ENCODE measurements at places on chromosomes 16 and 17.
A peak's percentile ranks its signal among the peaks of the same experiment; 100 is the strongest.

- peak; percentile 85 for DNase-seq
Measured at GRCh38 chr17:888998-889441, 90.6 kb downstream of the NXN start.

- DNase-seq, result no peak
Measured at GRCh38 chr16:23699100-23699499, 13.9 kb downstream of the ERN2 start.

GRCh38 chr17:42463976-42464400 lies 5.3 kb downstream of the ATP6V0A1 start:
- DNase-seq, result no peak

- no peak for DNase-seq
Measured at GRCh38 chr16:35146723-35147458, 1687.5 kb downstream of the TP53TG3F start.

DNA sequence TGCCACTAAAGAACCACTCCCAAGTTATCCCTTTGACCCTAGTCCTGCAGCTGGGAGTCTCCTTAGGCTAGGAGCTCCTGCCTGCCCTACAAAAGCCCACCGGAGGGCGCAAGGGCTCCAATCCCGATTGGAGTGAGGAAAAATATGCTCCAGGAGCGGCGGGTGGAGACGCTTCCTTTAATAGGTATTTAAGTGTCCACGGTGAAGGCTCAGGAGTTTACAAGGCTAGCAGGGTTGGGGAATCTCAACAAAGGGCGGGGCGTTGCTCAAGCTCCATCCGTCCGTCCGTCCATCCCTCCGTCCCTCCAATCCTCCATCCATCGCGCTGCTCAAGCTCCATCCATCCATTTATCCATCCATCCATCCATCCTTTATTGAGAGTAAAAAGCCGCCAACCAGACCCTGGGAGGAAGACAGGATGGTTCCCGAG lies 556 bp upstream of the SPNS1 start:
- DNase-seq, result no peak

DNA sequence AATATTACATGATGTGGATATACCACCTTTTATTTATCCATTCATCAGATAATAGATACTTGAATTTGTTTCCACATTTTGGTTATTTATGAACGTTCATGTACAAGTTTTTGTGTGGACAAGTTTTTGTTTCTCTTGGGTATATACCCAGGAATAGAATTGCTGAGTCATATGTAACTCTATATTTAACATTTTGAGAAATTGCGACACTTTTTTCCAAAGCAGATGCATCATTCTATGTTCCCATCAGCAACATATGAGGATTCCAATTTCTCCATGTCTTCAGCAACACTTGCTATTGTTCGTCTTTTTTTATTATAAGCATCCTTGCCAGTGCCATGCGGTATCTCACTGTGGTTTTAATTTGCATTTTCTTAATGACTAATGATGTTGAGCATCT lies 93.9 kb downstream of the GSG1L start:
- DNase-seq, result no peak

- DNase-seq, result no peak
Measured at GRCh38 chr17:540631-541030, 174.0 kb downstream of the VPS53 start.

GRCh38 chr16:84295203-84295860 lies 654 bp downstream of the WFDC1 start:
- DNase-seq, result no peak

DNA sequence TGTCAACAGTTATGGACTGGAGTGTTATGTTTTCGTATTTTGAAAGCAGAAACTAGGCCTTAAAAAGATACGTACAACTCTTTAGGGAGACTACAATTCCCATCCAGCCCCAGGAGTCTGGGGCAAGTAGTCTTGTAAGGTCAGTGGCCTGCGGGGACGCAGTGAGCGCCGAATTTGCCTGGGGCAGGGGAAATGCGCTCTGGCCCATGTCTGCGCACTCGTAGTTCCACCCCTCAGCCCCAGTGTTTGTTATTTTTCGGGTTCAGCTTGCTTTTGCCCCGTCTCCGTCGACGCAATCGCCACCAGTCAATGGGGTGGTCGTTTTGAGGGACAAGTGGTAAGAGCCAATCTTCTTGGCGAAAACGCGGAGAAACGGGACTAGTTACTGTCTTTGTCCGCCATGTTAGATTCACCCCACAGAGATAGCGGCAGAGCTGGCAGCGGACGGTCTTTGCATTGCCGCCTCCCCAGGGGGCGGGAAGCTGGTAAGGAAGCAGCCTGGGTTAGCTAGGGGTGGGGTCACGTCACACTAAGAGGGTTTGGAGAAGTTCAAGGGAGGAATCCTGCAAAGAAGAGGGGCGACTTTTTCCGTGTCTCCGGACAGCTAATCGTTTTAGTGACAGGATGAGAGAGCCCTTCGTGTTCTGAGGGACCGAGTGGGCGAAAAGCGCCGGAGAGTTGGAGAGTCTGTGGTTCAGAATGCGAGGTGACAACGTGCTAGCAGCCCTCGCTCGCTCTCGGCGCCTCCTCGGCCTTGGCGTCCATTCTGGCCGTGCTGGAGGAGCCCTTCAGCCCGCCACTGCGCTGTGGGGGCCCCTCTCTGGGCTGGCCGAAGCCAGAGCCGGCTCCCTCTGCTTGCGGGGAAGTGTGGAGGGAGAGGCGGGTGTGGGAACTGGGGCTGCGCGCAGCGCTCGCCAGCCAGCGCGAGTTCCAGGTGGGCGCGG lies 1.1 kb upstream of the BRCA1 start:
- peak; percentile 18 for DNase-seq

- peak; percentile 55 for DNase-seq
Measured at GRCh38 chr17:49707246-49707607, 537 bp downstream of the SLC35B1 start.

GRCh38 chr16:26252598-26252997 lies 560.8 kb downstream of the HS3ST4 start:
- no peak for DNase-seq

DNA sequence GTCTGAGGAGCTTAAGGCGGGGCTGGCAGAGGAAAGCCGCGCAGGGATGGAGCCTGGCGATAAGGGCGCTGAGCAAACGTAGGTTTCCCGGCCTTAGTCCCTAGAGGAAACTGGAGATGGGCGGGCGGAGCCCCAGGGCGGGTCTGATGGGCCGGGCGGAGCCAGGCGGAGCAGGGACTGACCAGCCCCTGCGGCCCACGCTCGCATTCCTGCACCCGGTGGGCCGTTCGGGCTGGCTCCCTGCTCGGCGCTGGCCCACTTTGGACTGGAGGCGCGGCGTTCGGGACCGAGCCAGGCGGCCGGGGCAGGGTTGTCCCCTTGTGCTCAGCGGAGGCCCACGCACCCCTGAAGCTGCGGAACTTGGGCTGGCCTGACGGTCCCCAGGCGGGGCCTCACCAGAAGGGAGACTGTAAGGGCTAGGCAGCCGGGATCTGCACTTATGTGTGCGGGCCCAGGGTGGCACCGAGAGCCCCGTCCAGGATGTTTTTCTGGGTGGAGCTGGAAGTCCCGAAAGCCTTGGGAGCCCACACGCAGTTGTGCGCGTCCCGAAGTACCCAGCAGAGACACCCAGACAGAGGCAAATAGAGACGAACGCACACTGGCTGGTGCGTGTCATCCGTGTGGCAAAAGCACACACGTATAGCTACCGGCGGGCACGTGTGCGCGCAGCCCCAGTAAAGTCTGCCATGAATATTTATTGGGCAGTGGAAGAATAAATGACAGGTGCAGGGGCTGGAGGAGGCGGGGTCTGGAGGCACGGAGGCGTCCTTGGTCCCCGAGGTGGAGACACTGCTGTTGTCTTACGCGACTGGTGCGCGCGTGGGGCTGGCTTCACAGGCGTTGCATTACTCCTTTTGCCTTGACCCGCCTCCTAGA lies 1.4 kb downstream of the PYDC1 start:
- DNase-seq, result peak; percentile 60

- DNase-seq, result peak; percentile 79
Measured at GRCh38 chr16:22670551-22671041, 143.4 kb upstream of the HS3ST2 start.

DNA sequence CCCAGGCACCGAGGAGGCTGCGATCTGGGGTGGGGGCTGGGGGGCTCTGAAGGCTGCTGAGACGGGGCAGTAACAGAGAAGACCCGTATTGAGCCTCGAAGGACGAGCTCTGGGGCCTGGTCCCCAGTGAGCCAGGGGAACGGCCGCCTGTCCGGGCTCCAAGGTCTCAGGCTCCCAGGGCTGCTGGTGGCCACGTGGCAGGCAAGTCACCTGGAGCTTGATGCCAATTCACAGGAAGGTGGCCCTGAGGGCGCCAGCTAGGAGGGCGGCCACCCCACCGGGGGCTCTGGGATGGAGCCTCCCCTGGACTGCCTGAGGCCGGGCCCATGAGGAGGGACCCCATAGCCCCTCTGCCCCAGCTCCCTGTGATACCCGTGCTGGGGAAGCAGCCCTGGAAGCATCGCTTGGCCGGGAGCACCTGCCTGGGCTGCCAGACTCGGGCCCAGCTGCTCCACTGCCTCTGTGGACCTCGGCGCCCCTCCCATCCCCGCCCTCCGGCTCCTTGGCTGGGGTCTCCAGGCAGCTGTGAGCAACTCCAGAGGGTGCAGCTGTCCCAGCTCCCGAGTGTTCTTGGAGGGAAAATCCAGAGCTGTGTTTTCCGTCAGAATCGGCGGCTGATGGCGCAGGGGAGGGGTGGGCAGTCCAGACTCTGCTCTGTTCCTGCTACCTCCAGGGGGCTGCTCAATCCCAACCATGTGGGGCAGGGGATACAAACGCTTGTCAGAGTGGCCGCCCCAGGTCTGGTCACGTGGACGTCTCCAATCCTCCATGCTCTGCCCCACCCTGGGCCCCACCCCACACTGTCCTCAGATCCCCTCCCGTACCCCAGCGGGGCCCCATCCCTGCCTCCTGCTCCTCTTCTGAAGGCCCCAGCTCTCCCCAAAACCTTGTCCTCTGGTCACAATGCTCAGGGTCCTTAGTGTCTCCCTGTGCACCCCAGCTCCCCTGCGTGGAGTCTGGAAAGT lies 67.2 kb upstream of the GNG13 start:
- DNase-seq, result no peak

GRCh38 chr16:27455700-27456099 lies 53.7 kb downstream of the IL21R start:
- peak; percentile 76 for DNase-seq

- no peak for DNase-seq
Measured at GRCh38 chr16:1615761-1616160, 3.6 kb downstream of the CRAMP1 start.

DNA sequence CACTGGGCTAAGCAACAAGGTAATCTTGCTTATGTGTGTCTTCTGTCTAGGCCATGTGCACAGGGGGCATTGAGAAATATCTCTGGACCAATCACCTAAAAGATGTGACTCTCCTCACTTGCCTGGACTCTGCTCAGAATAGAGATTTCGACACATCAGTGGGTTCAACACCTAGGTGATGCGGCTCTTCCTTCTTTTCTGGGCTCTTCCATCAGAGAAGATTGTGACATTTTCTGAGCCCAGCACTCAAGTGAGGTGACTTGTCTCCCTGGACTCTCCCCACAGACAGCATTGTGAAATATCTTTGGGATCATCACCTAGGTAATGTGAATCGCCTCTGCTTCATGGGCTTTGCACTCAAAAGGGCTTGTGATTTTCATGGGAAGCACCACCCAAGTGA lies 1904.1 kb downstream of the TP53TG3F start:
- DNase-seq, result no peak

GRCh38 chr16:84836967-84837366 lies 17.2 kb downstream of the CRISPLD2 start:
- DNase-seq, result no peak
